Activated CD4-positive, alpha-beta T cell treated with anti-CD3 and anti-CD28 coated beads for 24 hours (primary cell): ENCODE measurements at places on chromosomes 7 and 10.

- DNase-seq, result no peak
Observed at GRCh38 chr10:8057636-8058273, 3.3 kb downstream of the GATA3 start.

DNA sequence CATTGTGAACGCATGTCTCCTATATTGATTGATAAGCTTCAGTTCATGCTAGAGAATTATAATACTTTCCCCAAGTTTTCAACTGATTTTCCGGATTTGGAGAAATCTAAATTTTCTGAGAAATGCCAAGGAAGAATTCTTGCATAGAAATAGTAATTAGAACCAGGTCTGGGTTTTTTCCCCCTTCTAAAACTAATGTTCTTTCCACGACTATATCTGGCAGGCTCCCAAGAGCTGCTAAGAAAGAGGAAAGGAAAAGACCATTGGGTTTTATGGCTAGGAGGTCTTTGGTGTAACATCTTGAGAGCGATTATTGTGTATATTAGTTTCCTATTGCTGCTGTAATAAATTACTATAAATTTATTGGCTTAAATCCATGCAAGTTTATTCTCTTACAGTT is 71.8 kb upstream of the CACNB2 start:
- DNase-seq, result no peak

DNA sequence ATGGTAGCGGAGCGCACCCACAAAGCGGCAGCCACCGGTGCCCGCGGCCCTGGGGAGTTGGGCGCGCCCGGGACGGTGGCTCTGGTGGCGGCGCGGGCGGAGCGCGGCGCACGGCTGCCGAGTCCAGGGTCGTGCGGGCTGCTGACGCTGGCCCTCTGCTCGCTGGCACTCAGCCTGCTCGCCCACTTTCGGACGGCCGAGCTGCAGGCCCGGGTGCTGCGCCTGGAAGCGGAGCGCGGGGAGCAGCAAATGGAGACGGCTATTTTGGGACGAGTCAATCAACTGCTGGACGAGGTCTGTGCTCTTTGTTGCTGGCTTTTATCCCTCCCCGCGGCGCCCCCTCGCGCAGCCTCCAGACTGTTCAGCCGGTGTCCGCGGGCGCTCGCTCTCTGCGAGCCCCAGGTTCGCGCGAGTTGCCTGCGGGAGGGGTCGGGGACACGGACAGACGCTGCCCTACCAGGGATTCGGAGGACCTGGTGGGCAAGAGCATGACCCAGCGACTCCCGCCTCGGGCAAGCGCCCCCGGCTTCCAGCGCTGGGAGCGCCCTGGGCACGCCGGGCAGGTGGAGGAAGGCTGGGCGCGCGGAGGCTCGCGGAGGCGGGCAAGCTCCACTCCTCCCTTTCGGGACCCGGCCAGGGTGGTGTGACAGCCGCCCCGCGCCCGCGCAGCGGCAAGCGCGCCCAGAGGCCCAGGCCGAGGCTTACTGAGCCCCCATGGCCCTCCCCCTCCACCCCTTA is 887 bp downstream of the COL13A1 start:
- DNase-seq, result no peak

DNA sequence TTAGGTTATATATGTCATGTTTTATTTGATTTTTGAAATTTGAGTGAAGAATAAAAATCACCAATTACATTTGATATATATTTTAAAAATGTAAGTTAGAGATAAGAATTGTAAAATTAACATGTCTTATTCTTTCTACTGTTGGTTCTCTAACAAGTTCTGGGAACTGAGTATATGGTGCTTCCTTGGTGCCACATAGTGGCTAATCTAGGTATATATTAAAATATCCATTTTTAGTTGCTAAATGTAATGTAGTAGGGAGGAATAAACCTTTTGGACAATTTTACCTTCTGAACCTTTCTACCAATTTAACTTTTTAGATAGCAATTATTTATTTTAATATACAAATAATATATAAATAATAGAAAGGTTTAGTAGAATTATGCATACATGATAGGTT is 17.5 kb downstream of the CFAP69 start:
- no peak for DNase-seq

- no peak for DNase-seq
Observed at GRCh38 chr7:2517026-2517425, 2.5 kb upstream of the LFNG start.

- DNase-seq, result no peak
Observed at GRCh38 chr10:100038561-100039071, 28.9 kb upstream of the DNMBP start.

DNA sequence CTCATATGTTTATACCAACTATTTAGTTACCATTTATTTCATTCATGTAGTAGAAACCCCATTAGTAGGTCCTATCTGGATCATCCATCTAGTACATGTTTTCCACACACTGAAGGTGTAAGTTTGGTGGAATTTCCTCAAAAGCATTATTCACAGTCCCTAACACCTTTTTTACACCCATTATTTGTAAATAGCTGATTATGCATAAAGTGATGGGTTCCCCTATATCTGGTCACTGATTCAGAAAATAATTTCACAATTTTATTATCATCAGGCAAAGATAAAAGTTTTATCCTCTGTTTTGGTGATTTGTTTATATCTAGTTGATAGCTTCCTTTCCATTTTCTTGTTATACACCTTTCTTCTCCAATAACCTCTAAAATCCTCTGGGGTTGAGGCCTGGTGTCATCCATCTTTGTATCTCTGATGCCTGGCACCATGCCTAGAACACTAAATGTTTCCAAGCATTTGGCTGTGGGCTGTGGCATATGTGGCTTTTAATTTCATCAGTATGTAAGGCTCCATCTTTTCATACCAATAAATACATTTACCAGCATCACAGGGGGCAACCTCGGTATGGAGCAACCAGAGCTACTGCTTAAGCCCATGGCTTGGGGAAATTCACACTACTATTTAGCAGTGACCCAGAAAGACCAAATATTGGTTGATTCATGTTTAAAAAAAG is 1089.5 kb upstream of the LRRN3 start:
- no peak for DNase-seq

GRCh38 chr10:29734640-29734961 is 99.8 kb upstream of the SVIL start:
- no peak for DNase-seq
